M059J (cell line): ENCODE measurements at places on chromosomes 6 and 20. TPM values are rescaled to one million over a fixed set of nuclear protein-coding genes. Genes with fewer than 3 reads are reported as not detected.
A peak's percentile ranks its signal among the peaks of the same experiment; 100 is the strongest.

DNA sequence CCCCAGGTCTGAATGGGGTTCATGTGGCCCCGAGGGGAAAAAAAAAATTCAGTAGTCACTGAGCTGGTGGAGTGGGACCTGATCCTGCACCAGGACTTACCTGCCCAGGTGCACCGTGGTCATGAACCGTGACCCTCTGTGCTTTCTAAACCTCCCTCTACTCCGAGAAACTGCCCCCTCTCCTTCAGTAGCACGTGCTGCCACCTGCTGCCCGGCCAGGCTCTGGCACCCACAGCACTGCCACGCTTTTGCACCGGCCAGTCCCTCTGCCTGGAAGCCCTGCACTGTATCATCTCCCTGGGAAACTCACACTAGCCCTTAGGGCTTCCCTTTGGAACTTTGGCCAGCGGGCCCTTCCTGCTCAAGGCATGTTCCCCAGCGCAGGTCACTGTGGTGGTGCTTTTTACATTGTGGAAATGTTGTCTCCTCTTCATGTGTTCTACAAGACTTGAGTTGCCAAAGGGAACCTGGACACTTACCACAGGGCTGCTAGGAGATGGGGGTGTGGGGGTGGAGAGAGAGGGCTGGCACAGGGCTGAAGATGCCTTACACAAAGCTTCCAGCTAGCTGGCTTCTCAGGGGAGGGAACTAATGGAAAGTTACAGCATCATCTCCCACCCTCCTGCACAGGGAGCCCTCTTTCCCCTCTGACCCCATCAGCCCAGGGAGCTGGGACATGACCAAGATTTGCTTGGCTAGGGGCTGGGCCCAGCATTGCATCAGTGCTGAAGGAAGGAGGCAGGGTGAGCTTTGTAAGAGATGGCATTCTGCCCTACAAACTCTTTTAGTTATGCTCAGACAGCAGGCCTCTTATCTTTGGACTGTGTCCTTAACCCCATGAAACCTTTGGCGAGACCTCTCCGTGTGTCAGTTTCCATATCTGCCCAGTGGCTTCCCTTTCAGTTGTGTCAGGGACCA is 2.5 kb upstream of the PTPRT start:
- DNase-seq: peak; percentile 6

GRCh38 chr6:112307707-112308106 is 39.4 kb upstream of the RFPL4B start:
- DNase-seq: no peak

DNA sequence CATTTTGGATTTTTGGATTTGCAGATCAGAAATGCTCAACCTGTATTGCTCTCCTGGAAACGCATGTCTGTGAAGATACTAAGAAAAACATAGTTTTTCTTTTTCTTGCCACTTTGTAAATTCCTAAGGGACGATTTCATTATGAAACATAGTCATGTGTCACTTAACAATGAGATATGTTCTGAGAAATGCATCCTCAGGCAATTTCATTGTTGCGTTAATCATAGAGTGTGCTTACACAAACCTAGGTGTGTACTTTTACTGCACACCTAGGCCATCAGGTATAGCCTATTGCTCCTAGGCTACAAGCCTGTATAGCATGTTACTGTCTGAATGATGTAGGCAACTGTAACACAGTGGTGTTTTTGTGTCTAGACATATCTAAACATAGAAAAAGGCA is 13.4 kb upstream of the THEMIS start:
- DNase-seq: no peak

MYLK2 gene
- 0.15 and 0.44 TPM in 2 replicates for total RNA-seq

DNA sequence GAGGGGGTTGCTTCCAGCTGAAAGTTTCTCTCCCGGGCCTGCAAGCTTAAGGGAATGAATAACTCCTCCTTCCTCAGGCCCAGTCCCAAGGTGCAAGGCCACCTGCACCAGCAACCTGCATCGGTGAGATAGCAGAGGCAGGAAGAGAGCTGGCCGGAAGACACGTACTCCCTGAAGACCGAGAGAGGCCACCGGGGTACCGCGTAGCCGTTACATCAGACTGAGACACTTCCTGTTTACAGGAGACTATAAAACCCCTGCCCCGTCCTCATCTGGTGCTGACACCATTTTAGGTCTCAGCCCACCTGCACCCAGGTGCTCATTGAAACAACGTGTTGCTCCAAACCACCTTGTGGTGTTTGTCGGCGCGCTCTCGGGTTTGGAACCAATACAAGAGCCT is 60.5 kb upstream of the PRND start:
- DNase-seq: no peak

- no peak for DNase-seq
Observed at GRCh38 chr6:170297576-170298330, 6.9 kb upstream of the DLL1 start.

KHDRBS2 gene
- not detected in 2 replicates for total RNA-seq

- peak; percentile 12 for DNase-seq
Observed at GRCh38 chr6:110414669-110415068, 706 bp downstream of the DDO start.

DNA sequence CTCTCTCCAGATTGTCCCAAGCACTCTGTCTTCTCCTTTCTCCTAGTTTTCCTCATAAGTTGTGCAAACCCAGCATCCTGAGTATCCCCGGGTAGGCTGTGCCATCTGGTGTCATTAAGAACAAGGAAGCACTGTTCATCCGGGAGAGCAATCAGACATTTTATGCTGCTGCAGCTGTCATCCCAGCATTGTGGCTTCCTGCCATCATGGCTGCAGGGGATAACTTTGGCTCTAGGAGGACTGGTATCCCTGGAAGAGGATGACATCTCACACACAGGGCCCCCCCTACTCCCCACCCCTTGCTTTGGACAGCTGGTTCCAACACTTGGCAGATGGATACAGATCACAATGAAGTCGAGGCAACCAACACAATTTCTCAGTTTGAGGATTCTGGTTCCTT is 1195.1 kb upstream of the MAP3K7 start:
- DNase-seq: no peak

GRCh38 chr20:4061987-4062386 is 46.6 kb upstream of the RNF24 start:
- DNase-seq: no peak

DNA sequence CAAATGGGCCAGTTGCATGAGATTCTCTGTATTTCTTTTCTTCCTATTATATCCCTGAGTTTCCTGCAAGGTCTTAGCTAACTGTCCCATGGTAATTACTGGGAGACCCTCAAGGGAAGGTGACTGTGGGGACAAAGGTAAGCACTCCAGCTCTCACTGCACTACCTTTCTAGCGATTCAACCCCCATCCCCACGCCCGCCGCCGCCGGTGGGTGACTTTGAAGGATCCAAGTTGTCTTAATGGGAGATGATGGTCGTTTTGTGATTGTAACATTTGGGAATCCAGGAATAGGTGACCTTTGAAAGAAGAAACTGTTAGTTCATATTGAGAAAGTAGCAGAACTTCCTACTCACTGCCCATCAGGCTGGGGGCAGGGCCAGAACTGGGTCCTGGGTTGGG is 265.5 kb downstream of the LRFN2 start:
- no peak for DNase-seq

DNA sequence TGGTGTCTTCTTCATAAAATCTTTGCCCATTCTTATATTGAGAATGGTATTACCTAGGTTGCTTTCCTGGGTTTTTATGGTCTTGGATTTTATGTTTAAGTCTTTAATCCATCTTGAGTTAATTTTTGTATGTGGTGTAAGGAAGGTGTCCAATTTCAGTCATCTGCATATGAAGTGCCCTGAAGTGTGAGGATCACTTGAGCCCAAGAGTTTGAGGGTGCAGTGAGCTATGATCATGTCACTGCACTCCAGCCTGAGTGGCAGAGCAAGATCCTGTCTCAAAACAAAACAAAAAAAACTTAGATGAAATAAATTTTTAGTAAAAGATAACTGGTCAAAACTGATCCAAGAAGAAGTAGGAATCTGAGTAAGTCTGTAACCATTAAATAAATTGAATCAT is 215.4 kb downstream of the TBC1D7 start:
- no peak for DNase-seq

- no peak for DNase-seq
Observed at GRCh38 chr6:44833248-44833647, 445.7 kb downstream of the CDC5L start.

DNA sequence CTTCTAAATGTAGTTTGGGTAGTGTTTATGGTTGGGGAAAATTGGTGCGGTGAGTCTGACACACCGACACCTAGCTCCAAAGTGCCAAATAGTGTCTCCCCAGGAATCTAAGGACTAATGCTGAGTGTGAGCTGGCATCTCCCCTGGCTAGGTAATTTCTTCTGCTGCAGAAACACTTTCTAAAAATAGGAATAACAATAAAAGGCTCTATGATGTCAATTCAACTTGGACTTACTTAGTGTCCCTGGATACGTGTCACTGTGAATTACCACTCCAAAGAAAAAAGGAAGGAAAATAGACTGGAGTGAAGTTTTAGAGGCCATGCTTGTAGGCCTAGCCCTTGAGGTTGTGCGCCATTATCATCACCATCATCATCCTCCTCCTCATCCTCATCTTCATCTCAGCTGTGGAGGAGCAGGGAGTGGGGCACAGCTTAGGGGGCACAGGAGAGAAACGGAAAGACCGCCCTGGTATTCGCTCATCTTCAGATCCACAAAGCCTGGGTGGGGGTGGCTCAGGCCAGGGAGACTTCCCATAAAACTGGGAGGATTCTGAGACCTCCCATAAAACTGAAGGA is 89.6 kb downstream of the TBC1D7 start:
- DNase-seq: no peak

RSPO3 gene
- total RNA-seq: 0.42 TPM in 1 of 2 replicates, not detected in the other

DNA sequence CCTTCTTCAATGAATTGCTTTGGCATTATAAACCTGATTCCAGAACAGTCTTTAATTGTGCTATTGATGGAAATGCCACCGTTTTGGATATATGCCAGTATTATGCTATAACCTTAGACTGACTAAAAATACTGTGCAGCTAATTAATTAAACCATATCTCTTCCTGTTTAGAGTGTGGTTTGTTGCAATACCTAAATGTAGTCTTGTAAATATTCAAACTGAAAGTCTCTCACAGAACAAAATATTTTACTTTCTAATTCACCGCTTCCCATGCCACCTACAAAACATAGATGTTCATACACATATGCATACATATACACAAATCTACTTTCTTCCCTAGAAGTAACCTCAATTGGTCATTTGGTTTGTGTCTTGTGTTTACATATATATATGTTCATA is 126.6 kb downstream of the SIM1 start:
- no peak for DNase-seq

PRSS35 gene
- total RNA-seq: 0.25 and 0.49 TPM in 2 replicates

GRCh38 chr20:45354423-45355208 is 6.4 kb upstream of the SDC4 start:
- DNase-seq: peak; percentile 86

RHAG gene
- not detected in 2 replicates for total RNA-seq

- DNase-seq: no peak
Observed at GRCh38 chr20:21309678-21310467, 6.7 kb downstream of the XRN2 start.

FAM210B gene
- 13.3 and 20.0 TPM in 2 replicates for total RNA-seq

GRCh38 chr6:133062077-133062476 is 179.1 kb upstream of the EYA4 start:
- DNase-seq: peak; percentile 68

PDRG1 gene
- total RNA-seq: 14.2 and 14.5 TPM in 2 replicates

- DNase-seq: peak; percentile 51
Observed at GRCh38 chr6:34132486-34133185, 13.3 kb downstream of the GRM4 start.

GRCh38 chr20:44829688-44830087 is 19.3 kb upstream of the RIMS4 start:
- peak; percentile 15 for DNase-seq

GRCh38 chr6:17061097-17061496 is 40.8 kb upstream of the STMND1 start:
- no peak for DNase-seq
